ENCODE measurements at places on chromosomes 11 and 22. TPM values are rescaled to one million over a fixed set of nuclear protein-coding genes. Genes with fewer than 3 reads are reported as not detected.

The GPHA2 gene
- total RNA-seq = not detected

The GLYATL2 gene
- total RNA-seq = not detected

The UBQLN3 gene
- total RNA-seq = not detected

DNA sequence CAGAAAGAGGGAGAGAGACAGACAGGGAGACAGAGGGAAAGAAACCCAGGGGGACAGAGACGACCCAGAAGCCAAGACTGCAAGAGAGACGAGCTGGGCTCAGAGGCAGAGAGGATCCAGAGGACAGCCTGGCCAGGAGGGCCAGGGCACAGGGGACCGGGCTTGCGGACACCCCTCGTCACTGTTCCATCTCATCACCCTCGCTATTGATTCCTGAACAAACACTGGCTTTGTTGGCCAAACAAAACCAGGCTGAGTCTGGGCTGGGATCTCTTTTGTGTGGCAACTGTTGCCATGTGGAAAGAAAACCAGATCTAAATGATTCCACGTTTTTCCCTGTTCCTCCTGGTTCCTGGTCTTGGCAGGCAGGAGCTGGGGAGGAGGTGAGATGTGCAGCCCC is 339.4 kb downstream of the MN1 start:
- no peak for DNase-seq

GRCh38 chr11:5665746-5666401 is 19.0 kb downstream of the TRIM5 start:
- no peak for DNase-seq

GRCh38 chr11:122809866-122810265 is 28.4 kb upstream of the CRTAM start:
- DNase-seq = no peak

GRCh38 chr22:49306632-49307480 is 520.8 kb downstream of the BRD1 start:
- DNase-seq = no peak

Data from MG63 (cell line).